ENCODE measurements at places on chromosomes 3 and 15. TPM values are rescaled to one million over a fixed set of nuclear protein-coding genes. Genes with fewer than 3 reads are reported as not detected.

Gene SLC12A1
- total RNA-seq = 0.20 TPM

Gene CX3CR1
- total RNA-seq = not detected

Gene TM4SF18
- not detected for total RNA-seq

Gene CD80
- not detected for total RNA-seq

Gene TRIM71
- total RNA-seq = 95.2 TPM

Gene VILL
- 4.9 TPM for total RNA-seq

Gene KLF15
- total RNA-seq = 19.3 TPM

Gene KNL1
- 35.3 TPM for total RNA-seq

Gene SAMMSON
- not detected for total RNA-seq

Gene HDC
- total RNA-seq = 3.5 TPM

Gene TMEM40
- total RNA-seq = not detected

Gene TMEM158
- total RNA-seq = 10.6 TPM

Gene GUCA1C
- not detected for total RNA-seq

Gene CHDH
- total RNA-seq = 3.0 TPM

Gene ARGFX
- total RNA-seq = not detected

Gene RTP3
- total RNA-seq = not detected

Gene IQCF5
- not detected for total RNA-seq

Gene SERPINI2
- 0.86 TPM for total RNA-seq

Gene GOLGA8R
- total RNA-seq = 0.82 TPM

Gene NAALADL2
- 4.3 TPM for total RNA-seq

Data from neural crest cell (in vitro differentiated cells).